D721Med (cell line): ENCODE measurements at places on chromosomes 1 and 21.
A peak's percentile ranks its signal among the peaks of the same experiment; 100 is the strongest.

- DNase-seq: no peak
Observed at GRCh38 chr1:246203180-246203579, 303.9 kb downstream of the SMYD3 start.

DNA sequence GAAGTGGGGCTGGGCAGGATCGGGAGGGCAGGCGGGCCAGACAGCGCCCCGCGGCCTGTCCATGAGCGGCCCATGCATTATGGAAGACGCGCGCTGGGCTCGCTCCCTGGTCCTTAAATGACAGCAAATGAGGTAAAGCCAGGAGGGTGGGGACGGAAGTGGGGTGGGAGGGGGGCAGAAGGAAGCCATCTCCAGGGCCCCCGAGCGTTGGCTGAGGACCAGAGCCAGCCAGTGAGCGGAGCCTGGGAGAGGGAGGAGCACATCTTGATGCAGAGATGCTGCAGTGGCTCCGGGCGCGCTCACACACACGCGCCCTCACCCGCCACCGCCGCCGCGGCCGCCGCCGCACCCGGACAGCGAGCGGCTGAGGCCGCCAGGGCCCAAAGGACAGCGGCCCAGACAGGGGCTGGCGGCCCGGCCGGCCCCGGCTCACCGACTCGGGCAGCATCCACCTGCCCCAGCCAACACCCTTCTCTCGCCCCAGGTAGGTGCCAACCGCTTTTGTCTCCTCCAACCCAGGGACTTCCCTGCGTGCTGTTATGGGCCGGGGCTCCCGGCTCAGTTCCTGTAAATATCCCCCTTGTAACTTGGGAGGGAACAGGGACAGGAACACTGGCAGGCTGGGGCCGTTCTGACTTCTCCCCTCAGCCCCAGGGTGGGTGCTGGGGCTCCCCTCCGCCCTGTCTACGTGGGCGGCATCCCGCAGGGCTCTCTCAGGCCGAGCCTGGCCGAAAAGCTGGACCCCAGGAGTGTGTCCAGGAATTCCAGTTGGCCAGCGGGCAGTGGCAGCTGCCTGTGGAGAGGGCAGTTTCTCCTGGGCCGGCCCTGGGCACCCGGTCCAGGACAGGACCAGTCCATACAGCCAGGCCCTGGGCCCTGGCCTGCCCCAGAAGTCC lies at the start of gene CNTN2:
Gene CNTN2 (plus strand): TSS at position 302 of the 896 bp plus-strand sequence. CDS start 9,974 bp downstream, outside the sequence.
- DNase-seq: no peak

- no peak for DNase-seq
Observed at GRCh38 chr1:1136547-1137230, 20.8 kb upstream of the C1orf159 start.

DNA sequence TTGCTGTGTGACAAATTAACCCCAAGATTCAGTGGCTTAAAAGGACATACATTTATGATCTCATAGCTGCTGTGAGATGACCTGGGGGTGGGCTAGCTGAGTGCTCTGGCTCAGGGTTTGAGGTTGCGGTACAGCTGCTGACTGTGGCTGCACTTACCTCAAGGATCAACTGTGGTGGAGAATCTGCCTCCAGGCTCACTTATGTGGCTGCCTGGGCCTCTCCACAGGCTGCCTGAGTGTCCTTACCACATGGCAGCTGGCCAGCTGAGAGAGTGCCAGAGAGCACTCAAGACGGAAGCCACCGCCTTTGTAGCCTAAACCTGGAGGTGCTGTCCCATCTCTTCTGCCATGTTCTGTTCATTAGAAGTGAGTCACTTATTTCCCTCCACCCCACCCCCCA lies 5.7 kb downstream of the LRRC71 start:
- no peak for DNase-seq

DNA sequence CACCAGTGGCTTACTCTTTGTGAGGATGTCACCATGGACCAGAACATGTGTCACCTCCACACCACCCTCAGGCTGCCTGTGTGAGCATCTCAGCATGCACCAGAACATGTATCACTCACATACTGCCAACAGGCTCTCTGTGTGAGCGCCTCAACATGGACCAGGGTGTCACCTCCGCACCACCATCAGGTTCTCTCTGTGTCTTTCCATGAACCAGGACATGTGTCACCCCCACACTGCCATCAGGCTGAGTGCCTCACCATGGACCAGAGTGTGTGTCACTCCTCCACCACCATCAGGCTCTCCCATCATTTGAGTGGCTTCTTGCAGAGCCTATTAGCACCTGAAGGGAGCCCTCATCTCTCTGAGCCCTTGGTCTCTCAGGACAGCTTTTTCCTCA lies 125.2 kb downstream of the ZNF648 start:
- DNase-seq: no peak

DNA sequence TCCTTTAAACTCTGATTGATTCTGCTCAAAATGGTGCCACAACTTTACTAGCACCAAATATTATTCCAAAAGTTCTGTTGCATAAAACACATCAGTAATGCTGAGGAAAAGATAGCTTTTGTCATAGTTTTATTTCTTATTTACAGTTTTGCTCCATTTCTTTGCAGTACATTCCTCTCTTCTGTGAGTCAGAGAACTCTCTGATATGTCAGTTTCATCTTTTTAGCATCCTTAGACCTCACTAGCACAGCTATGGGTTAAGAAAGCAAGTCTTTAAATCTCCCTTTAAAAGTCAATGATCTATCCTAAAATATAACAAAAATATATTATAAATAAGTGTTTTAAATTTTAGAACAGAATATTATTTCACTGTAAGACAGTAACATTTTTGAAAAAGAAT lies 356.6 kb upstream of the SNX7 start:
- no peak for DNase-seq

DNA sequence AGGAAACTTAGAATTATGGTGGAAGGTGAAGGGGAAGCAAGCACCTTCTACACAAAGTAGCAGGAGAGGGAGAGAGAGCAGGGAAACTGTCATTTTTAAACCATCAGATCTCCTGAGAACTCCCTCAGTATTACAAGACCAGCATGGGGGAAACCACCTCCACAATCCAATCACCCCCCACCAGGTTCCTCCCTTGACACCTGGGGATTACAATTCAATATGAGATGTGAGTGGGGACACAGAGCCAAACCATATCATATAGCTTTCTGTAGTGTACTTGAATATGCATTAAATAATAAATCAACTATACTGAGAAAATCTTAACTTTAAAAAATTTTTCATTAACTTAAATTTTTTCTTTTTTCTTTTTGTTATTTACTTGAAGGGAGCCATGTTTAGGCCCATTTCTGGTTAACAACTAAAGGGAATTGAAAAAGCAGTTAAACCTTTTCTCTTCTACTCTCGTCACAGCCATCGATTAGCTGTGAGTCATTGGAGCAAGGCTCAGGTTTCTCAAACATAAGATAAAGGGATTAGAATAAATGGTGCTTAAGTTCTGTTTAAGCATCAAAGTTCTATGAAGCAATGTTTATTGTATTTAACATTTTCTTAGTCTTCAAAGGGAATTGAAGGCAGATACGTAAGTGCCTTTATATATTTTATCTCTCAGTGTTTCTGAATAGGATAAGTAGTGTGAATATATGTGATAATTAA lies 72.2 kb upstream of the DPT start:
- no peak for DNase-seq

GRCh38 chr1:234612352-234613127 lies 2.6 kb upstream of the IRF2BP2 start:
- DNase-seq: no peak

- DNase-seq: no peak
Observed at GRCh38 chr1:172556461-172556860, 23.5 kb downstream of the SUCO start.

DNA sequence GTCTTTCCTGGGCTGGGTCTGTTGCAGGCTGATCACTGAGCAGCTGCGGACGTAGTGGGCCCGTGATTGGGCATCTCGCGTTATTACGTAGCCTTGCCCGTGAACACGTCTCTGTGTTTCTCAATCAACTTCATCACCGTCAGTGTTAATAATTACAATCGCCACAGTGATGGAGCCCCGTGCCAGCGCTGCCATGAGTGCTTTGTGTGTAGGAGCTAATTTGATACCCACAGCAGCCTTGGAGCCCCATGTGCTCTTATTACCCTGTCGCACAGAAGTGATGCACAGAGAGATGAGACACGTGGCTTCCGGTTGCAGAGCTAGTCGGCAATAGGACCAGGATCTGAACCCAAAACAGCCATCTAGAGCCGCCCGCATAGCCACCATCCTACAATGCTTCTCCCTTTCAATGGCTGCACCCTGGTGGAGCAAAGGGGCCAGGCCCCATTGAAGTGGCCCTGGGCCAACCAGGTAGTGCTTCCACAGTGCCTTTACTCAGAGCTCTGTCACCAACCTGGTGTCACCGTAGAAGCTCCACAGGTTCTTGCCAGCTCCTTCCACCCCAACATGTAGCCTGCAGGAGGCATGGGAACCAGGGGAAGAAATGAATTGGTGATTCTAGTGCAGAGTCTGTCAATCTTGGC lies 398.5 kb upstream of the VAMP3 start:
- no peak for DNase-seq

DNA sequence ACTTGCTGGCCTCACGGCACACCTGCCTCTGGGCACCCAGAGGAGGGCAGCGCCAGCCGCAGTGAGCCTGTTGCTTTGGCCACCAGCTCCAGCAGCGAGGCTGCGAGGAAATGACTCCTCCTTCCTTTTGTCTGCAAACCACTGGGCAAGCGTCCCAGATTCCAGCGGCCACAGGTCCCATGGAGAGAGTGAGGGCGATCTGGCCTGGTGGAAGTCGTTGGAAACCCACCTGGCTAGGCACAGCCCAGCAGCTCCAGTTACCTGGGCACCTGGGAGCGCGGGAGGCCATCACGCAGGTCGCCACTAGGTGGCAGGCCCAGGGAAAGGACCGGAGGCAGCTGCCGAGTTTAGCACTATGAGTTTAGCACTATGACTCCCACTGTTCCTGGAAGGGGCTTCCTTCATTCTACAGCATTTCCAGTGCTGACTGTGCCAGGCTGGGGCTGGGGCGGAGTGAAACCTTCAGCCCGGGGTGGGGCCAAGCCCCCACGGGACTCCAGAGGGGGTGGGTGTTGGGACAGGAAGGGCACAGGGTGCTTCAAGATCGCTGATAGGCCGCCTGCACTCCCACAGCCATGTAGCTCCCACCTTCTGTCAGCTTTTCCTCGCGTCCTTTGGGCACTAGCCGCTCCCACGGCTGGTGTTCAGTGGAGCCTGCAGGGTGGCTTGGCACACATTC lies 1.1 kb upstream of the ESPN start:
- DNase-seq: no peak

GRCh38 chr1:46489638-46490405 lies at the start of gene DMBX1:
Gene DMBX1 (plus strand): TSS chr1:46489836. CDS start chr1:46507011, 17,175 bp downstream.
- DNase-seq: peak; percentile 94

DNA sequence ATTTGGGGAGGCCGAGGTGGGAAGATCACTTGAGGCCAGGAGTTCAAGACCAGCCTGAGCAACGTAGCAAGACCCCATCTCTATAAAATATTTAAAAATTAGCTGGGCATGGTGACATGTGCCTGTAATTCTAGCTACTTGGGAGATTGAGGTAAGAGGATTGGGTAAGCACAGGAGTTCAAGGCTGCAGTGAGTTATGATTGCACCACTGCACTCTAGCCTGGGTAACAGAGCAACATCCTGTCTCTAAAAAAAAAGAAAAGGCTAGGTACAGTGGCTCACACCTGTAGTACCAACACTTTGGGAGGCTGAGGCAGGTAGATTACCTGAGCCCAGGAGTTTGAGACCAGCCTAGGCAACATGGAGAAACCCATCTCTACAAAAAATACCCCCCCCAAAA lies 35.7 kb upstream of the RCC1 start:
- DNase-seq: no peak

- DNase-seq: no peak
Observed at GRCh38 chr1:18175051-18175450, 67.5 kb downstream of the IGSF21 start.
